ENCODE measurements at places on chromosomes 4 and X.

DNA sequence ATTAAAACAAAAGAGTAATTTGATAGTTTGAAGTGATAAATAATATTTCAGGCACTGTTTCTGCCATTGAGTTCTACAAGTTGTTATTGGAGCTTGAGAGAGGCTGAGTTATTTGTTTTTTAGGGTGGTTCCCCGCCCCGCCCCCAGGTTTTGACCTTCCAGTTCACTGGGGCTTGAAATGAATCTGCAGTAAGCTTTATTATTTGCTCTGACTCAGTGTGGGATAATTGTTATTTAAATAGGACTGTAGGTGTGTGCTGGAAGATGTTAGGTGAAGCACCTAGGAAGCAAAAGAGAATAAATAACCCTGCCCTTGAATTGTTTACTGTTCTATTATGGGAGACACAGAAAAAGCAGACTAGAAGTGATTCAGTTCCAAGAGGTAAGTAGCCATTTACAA lies 81.2 kb upstream of the KCNIP4 start:
- DNase-seq = no peak

- DNase-seq = no peak
Observed at GRCh38 chr4:110309675-110310074, 111.3 kb upstream of the ELOVL6 start.

DNA sequence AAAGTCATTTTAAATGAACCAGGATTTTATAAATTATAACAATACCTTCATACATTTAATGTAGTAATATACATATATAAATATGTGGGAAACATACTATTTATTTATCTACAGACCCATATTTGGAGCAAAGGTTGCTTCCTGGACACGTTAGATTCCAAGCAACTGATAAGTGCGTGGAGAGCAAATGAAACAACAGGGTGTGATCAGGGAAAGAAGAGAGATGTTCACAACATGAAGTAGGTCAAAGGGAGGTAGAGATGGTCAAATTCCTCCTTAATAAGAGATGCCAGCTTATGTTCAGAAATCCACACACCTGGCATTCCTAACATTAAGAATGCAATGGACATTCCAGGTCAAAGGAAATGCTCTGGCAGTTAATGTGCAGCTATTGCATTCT lies 53.1 kb upstream of the HPGD start:
- DNase-seq = no peak

DNA sequence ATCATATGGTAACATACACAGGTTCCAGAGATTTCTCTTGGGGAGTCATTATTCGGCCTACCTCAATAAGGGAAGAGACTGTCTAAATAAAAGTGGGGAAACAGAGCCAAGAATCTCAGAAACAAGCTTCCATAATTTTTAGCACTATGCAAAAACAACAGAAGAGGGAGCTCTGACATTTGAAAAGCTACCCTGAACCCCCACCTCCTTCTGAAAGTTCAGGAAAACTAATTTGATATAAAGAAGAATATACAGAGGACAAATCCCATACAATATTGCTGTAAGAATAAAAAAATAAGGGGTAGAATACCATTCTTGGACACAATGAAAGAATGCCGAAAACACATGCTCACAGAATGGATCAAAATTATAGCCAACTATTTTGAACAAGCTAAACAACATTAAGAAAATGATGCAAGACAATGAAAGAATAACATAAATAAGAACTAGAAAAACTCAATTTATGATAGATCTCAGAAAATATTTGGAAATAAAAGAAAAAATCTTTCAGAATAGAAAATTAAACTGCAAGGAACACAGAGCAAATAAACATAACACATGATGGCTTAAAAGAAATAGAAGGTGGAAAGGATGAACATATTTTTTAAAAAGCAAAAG lies 14.4 kb upstream of the ZNF41 start:
- no peak for DNase-seq
